ENCODE measurements at places on chromosomes 5 and 9.

DNA sequence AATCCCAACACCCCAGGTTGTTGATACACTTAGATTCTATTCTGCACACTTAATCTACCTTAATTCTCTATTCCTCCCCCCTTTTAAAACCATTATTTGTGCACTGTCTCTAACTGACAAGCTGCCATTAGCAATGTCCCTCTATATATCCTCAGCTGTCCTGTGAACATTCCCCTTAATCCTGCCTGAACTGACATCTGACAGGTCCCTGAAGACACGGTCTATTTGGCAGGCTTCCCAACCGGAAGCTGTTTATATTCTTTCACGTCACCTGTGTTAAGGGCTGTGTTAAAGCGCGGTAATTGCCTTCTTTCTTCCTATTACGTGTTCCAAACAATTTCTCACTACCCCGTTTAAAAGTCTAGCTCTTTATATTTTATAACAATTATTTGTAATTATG lies 277.3 kb downstream of the CDH9 start:
- DNase-seq: peak; percentile 54

DNA sequence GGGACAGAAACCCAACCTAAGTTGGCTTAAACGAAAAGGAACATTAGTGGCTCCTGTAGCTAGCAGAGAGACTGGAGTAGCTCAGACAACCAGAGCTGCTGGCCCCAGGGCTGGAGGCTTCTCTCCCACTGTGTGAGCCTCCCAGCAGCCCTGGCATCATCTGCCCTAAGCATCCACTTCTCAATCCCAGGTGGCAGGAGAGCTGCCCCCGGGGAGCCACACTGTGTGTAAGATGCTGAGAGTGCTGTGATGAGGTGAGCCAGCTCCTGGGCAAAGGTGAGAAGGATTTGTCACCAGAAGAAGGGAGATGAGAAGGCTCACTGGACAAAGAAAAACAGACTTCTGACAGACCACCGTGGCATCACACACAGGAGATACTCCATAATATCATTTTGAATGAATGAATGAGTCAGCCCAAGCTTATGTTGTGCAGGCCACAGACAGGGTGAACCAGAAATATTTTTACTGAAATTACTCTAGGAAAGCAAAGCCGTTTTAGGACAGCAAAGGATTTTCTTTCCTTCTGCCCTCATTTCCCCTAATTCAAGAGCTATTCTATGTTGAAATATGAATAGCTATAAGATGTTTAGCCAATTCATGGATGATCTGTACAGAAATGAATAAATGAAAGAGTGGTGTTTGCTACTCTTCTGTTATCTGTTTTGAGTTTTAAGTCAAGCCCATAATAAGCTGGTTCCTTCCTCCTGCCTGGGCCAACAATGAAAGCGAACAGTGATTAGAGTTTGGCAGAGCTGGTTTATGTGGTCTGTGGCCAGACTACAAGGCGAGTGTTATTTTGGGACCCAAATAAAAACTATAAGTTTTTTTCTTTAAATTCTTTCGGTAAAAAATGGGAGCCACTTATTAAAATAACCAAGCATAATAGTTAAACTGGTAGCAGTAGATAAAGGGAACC lies 57.4 kb upstream of the ECM2 start:
- DNase-seq: no peak

- DNase-seq: peak; percentile 56
Observed at GRCh38 chr5:168947212-168947868, 353.6 kb downstream of the SLIT3 start.

DNA sequence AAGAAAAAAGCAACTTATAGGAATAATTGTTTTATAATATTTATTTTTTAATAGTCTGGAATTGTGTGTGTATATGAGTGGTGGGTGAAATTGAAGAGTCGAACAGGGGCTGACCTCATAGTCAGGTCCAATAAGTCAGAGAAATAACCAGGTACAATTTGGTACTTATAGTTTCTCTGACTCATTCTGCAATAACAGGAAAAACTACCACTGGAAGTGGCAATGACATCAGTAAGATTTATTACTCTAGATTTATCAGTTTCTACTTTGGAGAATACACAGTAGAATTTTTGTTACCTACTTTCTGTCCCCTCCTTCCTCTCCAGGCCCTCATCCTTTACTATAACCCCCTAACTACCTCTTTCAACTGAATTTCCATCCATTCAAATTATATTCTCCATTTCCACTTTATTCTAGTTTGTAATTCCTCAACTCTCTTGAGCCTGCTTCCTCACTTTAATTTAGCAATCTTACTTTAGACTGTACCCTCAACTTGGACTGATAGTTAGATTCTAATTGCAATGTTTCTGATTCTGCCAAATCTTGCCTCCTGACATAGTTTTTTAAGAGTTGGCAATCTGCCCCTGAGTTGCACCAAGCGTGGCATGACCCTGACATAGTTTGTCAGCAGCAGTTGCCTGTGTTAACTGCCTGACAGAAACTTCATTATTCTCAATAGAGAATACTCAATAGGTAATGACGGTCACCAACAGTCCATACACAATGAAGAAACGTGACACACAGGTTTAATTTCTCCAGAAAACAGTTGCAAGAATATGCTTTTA lies 475.3 kb upstream of the RIOK2 start:
- no peak for DNase-seq

GRCh38 chr5:174057206-174057605 lies 11.7 kb downstream of the NSG2 start:
- no peak for DNase-seq

DNA sequence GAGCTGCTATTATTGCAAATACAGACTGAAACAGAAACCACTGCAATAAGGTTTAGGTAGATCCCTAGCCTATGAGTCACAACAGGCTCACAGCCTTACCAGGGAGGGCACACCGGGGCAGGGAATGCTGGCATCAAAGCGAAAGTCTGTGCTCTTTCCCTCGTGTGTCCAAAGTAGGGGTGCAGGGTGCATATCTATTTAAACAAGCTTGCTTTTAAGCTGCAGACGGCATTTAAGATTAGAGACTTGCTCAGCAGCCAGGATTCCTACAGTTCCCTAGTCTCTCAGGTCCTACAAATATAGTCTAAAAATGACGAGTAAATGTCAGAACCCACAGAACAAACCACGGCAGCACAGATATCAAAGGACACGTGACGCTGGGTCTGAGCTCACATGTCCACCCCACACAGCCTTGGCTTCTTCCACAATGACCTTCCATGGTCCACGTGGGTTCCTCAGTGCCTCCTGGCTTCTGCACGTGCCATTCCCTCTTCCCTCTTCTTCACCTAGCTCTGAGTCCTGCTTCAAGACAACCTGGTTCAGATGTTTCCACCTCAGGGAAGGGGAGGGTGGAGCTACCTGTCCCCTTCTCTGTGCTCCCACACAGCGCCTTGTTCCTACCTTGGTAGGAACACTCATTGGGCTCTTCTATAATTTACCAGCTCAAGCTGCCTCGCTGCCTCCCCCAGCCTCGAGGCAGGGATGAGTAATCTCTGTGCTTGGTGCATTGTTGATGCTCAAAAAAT lies 193.2 kb downstream of the MAPKAP1 start:
- DNase-seq: no peak

GRCh38 chr9:36543916-36544315 lies 28.8 kb upstream of the MELK start:
- DNase-seq: no peak

GRCh38 chr9:36759141-36759540 lies 186.4 kb downstream of the MELK start:
- no peak for DNase-seq

GRCh38 chr5:140220032-140220697 lies 45.2 kb downstream of the CYSTM1 start:
- DNase-seq: no peak

GRCh38 chr9:4126184-4126865 lies 173.5 kb downstream of the GLIS3 start:
- DNase-seq: no peak

DNA sequence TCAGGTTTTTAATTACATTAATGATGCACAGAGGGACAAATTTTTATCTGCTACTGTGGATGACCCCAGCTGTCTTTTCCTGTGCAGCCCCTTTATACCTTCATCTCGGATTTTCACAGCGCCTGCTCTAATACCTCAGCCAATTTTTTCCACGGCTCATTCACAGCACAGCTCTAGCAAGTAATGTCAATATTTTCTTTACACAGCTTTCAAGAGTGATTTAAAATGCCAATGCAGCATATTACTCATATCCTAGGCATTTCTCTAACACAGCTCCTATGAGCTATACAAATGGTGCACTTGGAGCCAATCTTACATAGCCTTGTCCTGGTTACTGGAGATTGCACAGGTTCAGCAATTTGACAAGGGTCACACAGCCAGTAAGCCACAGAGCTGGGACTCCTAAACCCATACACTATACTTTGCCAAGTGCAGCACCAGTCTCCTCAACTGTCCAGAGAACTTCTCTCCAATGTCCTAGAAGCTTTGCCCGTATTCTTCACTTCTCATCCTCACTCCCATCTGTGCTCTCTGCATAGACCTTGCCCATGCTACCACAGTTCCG lies 661.8 kb downstream of the DTWD2 start:
- DNase-seq: no peak

DNA sequence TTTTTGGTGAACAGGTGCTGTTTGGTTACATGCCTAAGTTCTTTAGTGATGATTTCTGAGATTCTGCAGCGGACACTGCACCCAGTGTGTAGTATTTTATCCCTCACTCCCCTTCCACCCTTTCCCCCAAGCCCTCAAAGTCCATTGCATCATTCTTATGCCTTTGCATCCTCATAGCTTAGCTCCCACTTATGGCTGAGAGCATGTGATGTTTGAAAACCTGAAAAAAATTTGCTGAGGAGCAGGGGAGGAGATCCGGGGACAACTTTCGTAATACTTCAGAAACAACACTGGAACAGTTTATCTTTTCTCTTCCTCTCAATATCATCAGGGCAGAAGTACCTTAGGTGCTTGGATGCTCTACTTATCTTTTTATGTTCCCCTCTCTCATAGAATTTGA lies 226.4 kb downstream of the ADAMTS6 start:
- no peak for DNase-seq

DNA sequence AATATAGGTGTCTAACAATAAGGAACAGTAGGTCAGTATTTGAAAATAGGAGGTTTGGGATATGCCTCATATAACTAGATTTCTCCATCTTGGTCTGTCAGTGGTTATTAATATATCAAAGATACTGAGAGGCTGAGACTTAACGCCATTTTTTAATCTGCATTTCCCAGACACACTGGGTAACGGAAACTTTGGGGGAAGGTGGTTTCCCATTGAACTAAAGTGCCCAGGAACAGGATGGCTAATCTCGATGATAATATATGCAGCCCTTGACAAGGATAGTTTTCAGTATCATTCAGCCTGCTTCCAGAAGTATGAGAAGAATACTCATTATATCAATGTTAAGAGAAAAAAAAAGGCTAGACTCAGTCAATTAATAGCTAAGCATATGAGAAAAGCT lies 30.7 kb downstream of the EFNA5 start:
- DNase-seq: no peak

- DNase-seq: no peak
Observed at GRCh38 chr5:58262226-58262625, 197.7 kb downstream of the PLK2 start.

DNA sequence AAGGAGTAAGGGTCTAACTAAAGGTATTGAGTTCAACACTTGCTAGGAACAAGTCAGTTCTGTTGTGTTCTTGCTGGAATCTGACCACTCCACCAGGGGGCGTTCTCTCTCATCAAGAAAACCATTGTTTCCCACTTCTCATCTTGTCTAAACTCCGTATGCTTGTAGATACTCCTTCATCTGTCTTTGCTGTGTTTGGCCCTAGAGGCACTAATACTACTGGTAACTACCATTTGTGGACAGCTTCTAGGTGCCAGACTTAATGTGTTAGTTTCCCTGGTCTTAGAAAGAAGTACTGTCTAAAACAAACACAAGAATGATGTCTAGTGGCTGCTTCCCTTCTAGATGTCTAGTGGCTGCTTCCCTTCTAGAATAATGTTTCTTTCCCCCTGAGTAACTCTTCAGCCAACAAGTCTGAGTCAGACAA lies 18.7 kb upstream of the PTPDC1 start:
- DNase-seq: peak; percentile 69

DNA sequence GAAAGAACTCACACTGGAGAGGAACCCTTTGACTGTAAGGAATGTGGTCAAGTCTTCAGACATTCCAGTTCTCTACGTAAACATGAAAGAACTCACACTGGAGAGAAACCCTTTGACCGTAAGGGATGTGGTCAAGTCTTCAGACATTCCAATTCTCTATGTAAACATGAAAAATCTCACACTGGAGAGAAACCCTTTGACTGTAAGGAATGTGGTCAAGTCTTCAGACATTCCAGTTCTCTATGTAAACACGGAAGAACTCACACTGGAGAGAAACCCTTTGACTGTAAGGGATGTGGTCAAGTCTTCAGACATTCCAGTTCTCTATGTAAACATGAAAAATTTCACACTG lies 32.6 kb downstream of the MAPK9 start:
- DNase-seq: no peak

- DNase-seq: no peak
Observed at GRCh38 chr5:69105996-69106906, 12.4 kb downstream of the SLC30A5 start.

DNA sequence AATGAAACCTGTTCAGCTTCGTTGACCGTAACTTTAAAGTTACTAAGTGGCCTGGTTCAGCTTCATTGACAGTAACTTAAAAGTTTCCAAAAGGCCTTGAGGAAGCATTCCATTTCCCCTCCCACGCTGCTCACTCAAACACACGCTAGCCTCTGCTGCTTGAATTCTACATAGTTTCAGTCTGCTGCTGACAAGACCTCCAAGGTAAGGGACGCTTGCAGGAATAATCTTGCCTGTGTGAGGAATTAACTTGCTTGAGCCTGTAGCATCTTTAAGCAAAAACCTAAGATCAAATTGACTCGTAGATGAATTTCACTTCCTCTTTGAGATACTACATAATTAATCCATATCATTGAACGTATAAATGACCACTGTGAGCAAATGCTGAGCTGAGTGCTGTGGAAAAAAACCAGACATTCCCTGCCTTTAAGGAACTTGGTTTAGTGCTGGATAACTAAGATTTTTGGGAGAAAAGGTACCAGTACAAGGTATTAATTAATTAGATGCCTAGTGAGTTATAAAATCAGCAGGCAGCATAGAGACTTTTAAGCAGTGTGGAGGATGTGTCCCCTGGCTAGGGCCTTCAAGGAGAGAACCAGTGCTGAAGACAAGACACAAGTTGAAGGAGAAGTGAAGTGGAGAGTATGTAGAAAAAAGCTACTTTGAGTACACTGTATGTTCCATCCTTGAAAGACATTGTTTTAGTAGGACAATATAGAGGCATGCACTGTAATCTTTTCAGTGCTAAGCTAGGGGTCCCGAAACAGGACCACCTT lies 39.2 kb downstream of the GRAMD2B start:
- no peak for DNase-seq

DNA sequence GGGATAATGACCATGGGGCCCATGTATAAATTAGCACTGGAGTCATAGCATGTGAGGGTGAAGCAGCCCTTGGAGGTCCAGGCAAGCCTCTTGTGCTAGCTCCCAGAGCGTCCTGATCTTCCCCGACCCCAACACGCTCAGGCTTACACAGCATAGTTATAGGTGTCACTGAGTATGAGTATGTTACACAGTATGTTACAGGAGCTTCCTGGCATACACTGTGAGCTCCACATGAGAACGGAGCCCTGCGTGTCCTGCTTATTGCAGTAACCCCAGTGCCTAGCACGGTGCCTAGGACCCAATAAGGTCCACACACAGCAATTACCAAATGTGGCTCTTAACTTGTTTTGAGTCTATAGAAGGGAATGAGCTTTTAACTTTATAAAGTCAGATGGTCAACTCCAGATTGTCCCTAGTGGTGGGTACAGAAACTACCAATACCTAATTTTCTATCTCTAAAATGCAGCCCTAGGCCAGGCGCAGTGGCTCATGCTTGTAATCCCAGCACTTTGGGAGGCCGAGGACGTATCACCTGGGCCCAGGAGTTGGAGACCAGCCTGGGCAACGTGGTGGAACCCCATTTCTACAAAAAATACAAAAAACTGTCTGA lies 64.1 kb downstream of the PLAC8L1 start:
- no peak for DNase-seq

All from NCI-H2171 treated with DMSO at 0.1 percent for 48 hours (cell line).